ENCODE measurements at places on chromosomes 12 and 14.
A peak's percentile ranks its signal among the peaks of the same experiment; 100 is the strongest.

DNA sequence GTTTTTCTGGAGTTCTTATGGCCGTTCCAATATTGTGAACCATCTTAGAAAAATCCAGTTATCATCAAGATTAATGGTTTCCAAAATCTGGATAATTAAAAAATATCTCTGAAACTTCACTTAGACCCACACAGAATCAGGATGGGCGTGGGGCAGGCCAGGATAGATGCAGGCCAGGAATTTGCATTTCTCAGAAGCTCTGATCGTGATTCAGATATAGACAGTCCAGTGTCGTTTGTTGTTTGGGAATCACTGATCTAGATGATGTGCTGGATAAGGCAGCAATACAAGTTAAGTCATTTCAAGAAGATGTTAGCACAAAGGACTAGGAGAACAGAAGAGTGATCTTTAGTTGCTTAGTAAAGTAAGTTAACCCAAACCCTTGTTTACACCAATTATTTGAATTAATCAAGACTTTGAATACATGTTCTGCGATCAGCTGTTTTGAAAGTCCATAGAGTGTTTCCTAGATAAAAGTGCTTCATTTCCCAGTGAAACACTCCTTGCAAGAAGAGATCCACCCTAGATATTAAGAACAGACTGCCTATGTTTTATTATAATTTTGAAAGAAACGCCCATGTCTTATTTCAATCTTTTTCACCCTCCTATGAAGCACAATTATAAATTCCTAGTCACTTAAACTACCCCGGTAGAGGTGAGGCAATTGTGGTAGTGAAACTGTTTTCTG lies 90.9 kb downstream of the NEDD1 start:
- DNase-seq = no peak

- DNase-seq = no peak
Observed at GRCh38 chr14:89445273-89445973, 28.4 kb upstream of the FOXN3 start.

DNA sequence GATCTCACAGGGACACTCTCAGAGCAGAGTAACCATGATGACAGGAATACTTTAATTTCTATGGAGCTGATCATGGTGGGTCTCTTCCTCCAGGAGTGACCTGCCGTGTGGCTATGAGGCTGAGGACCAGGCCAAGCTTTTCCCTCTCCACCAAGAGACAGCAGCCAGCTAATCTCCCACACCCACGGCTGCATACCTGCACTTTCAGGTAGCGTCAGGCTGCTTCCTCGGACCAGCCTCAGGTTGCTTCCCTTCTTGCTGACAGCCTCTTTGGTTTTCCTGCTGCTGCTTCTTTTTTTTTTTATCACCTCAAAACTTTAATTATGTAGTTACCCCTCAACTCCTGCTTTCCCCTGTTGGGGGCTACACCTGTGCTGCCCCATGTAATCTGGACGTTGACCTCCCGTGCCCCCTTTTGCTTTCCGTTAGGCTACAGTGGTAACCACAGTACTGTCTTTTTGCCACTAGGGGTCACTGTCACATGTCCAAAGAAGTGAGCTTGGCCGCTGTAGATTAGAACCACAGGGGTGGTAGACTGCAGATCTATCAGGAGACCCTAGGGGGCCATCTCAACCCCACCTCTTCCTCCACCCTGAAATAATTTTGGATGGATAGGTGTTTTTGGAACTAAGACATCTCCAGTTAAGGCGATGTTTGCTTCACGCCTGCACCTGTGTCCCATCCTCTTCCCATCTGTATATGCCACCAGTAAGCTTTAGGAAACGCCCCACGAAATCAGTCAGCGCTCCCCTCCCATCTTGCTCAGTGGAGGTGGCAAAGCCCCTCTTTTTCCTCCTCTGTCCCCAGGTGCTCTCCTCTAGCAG lies 7.8 kb upstream of the PIP4K2C start:
- DNase-seq = no peak

GRCh38 chr14:68285421-68286179 lies 466.0 kb downstream of the RAD51B start:
- no peak for DNase-seq

GRCh38 chr12:132197581-132198354 lies 53.5 kb downstream of the NOC4L start:
- DNase-seq = no peak

GRCh38 chr12:418432-418831 lies 17.0 kb downstream of the CCDC77 start:
- no peak for DNase-seq

- DNase-seq = no peak
Observed at GRCh38 chr12:2627835-2628191, 167.0 kb upstream of the FKBP4 start.

DNA sequence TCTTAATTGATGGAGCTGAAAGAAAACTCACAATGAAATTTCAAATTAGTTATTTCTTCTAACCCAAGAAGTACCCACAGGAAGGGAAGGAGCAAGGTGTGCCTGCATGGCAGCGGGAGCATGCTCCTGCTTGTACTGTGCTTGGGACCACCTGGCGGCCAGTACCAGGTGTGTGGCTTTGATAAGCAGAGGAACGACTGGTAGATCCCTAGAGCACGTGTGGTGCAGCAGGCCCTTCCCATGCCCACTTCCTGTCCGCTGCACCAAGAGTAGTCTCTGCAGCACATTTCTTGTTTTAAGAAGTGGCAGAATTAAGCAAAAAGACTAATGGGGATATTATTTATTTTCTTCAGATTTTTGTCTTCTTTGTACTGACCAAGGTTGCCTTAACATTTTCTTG lies 122.3 kb upstream of the ATF1 start:
- DNase-seq = no peak

- no peak for DNase-seq
Observed at GRCh38 chr12:66188584-66189485, at the start of gene IRAK3. Gene IRAK3, plus strand, starts transcription at chr12:66189214. Its CDS starts 86 bp downstream, at chr12:66189300.

GRCh38 chr14:62957562-62957961 lies 87.7 kb downstream of the KCNH5 start:
- DNase-seq = no peak

DNA sequence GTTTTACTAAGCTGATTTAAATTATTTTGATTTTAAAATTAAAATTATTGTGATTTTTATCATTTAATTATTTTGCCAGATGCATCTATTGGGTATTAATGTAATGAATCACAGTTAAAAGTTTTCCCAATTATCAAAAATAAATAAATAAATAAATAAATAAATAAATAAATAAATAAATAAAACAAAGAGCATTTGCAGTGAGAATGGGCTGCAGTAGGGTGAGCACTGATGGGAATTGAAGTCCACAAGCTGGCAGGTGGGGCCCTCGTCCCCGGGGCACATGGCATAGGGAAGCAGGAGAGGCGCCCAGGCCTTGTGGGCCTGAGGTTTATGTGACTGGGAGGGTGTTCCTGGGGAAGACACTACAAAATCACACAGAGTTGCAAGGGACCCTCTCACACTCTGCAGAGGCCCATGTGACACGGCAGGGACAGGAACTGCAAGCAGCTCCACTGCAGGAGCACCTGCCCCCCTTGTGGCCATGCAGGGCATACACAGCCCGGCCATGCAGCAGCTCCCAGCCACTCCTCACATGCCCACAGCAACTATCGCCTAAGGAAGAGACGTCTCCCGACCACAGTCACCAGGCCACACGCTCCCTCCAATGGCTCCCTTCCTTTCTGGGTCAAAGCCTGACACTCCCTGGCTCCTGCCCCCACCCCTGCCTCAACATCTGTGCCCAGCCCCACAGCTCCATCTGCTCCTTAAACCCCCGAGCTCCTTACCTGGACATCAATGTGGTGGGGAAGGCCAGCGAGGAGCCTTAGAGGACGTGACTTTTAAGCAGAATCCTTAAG lies 256.3 kb upstream of the SFSWAP start:
- peak; percentile 16 for DNase-seq

DNA sequence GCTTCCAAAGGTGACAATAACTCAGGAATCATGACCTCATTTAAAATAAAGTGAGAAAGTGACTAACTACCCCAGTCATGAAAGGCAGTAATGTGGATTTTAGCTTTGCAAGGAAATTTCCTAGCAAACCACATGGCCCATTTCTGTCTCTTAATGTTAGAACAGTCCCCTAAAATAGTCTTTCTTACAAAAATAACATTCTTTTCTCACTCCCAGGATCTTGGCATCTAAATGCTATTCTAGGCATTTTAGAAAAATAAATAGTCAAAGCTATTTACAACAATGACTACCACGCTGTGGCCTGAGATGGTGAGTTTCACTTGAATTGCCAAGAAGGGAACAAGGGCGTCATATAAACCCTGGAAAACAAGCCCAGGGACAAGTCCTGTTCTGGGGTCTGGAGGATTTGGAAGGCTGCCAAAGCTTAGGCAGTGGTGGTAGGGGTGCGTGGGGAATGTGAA lies 101.2 kb upstream of the CCDC175 start:
- no peak for DNase-seq

GRCh38 chr12:78787576-78787975 lies 77.0 kb upstream of the SYT1 start:
- DNase-seq = no peak

- DNase-seq = peak; percentile 75
Observed at GRCh38 chr14:61561104-61561503, 134.2 kb upstream of the HIF1A start.

DNA sequence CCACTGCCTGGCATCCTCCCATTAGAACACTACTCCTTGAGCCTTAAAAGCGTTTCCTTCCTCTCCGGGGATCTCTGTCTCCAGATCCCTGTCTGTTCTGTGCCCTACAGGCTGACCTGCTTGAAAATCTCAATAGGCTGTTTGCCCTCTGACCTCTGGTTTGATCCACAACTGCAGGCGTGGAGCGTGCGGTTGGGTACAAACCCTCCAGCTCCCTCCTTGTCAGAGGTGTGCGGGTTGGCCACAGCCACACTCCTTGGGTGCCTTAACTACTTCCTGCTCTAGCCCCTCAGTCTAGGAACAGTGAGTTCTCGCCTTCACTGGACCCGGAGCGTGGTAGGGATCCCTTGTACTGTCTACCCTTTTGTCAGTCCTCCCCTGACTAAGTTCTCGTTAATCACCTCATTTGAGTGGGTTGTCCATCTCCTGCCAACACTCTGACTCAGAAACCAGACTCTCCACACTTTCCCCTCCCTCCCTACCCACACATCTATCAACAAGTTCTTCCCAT lies 33.1 kb downstream of the CMKLR1 start:
- no peak for DNase-seq

- DNase-seq = no peak
Observed at GRCh38 chr14:63472986-63473788, 70.0 kb downstream of the PPP2R5E start.

- no peak for DNase-seq
Observed at GRCh38 chr14:100790502-100791347, 35.2 kb upstream of the MEG3 start.

DNA sequence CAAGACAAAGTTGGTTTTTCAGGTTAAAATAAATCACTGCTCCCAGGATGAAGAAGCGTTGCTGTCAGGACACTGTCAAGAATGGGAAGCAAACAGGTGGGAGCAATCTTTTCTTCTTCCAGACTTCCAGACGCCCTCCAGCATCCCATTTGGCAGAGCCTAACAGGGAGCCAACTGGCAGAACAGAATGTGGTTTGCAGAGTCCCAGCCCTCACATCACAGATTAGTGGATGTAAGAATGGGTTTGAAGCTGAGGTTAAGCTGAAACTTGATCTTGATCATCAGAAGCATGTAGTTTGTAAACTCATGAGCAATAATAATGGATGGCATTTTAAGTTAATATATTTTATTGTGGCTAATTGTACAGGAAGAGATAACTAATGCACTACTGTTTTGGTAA lies 636.4 kb downstream of the SLC6A15 start:
- DNase-seq = no peak

- no peak for DNase-seq
Observed at GRCh38 chr12:14186193-14186502, 179.3 kb upstream of the ATF7IP start.

- DNase-seq = no peak
Observed at GRCh38 chr12:15662983-15663659, 126.1 kb downstream of the EPS8 start.

DNA sequence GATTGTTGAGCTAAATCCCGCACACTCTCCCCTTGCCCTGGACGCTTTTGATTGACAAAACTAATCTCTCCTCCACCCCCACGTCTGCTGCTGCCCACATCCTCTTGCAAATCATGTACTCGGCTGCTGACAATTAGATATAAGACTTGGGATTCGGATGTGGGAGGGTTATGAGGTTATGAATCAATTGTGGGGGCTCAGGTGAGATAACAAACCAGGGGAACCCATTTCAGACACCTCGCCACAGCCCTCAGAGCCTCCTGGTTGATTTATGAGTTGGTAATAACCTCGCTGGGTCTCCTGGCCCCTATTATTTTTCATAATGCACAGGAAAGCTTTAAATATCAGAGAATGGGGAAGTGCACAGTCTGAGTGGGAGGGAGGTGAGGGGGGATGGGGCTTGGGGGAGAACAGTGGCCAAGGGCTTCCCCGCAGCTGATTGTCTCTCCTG lies 449.9 kb downstream of the DPF3 start:
- DNase-seq = no peak

DNA sequence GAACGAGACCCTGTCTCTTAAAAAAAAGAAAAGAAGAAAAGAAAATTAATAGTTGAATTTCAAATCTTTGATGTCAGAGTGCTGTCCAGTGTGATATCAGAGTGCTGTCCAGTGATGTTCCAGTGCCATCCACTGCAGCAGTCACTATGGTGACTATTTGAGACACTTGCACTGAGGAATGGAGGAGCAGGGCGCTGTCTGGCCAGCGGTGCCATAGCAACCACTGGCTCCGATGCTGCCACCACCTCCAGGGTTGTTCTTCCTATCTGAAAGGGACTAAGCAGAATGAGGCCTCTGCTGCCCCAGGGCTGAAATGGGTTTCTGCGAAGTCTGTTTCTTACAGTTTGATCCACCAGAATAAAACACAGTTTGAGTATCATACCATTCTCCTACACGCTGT lies 272.9 kb downstream of the NUAK1 start:
- DNase-seq = no peak

DNA sequence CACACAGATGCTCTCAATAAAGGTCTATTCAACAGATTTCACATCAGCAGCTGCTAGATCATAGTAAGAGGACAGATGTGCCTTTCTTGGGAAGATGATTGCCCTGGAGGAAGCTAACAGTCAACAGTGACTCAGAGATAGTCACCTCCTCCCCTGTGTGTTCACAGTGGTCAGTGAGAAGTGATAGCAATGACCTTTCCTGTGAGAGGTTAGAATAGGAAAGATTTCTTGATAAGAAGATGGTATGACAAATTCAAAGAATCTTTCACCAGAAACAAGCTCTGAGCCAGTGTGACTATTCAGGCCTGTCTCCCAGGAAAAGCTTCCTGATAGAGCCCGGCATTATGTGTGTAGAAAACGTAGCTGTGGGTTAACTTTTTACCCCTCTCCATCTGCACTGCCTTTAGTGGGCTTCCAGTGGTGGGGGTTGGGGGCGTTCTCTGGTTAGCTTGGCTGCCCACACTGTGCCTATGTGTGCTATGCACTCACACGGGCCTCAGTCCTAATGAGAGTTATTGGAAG lies 66.4 kb upstream of the ARHGAP5 start:
- DNase-seq = peak; percentile 45
